ENCODE measurements at places on chromosomes 1 and 21.

- DNase-seq, result no peak
Observed at GRCh38 chr1:47932743-47933142, 64.4 kb downstream of the TRABD2B start.

GRCh38 chr1:4177425-4178150 is 277.5 kb upstream of the C1orf174 start:
- no peak for DNase-seq

DNA sequence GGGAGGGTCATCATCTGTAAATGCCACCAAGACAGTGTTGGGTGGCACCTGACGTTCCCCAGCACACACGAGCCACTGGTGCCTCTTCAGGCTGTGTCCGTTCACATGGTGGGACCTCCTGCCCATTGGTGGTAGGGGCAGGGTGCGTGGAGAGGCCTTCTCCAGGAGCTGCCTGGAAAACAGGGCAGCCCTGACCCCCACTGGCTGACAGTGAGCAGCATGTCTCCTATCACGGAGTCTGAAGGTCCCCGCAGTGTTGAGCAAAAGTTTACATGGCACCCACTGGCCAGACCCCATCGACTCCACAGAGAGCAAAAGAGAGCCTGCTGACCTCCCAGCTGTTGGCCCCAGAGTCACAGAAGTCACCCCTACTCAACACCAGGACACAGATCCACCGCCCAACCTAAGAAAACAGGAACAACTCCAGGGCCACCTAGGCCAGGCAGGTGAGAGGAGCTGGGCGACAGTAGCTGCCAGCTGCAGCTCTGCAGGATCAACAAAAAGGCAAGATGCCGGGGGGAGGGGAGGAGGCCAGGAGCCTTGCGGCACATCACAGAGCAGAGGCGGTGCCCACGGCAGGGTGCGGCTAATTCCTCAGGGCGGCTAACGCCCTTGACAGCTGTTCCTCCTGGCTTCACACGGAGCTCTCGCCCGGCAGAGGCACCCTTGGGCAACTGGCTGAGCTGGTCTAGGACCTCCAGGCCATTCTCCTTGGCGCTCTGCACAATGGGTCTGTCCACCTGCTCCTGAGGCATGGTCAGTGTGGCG is 14.4 kb upstream of the IFI6 start:
- DNase-seq, result no peak

GRCh38 chr1:71834601-71835441 is 447.5 kb downstream of the NEGR1 start:
- no peak for DNase-seq

DNA sequence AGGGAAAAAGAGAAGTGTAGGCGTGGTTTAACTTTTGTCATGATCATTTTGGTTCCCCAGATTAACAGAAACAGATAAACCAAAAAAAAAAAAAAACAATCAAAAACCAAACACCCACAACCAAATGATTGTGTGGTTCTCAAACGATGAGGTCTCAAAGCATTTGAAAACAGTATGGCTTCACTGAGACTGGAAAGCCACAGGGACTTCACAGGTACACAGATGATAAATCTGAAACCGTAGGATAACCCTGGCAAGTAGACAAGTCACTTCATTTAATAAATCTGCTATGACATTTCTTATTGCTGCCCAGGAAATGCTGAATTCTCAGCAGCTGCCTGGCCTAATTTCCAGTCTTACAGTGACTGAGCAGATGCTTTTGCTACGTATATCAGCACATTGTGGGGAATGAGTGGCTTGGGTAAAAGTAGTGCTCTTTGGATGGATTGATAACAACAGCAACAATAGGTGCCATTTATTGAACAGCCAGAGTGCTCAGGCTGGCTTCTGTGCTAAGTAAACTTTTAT is 6.1 kb downstream of the ST6GALNAC3 start:
- no peak for DNase-seq

- no peak for DNase-seq
Observed at GRCh38 chr21:28298251-28298672, 694.4 kb downstream of the LTN1 start.

- DNase-seq, result no peak
Observed at GRCh38 chr1:51346086-51346942, 16.0 kb upstream of the TTC39A start.

DNA sequence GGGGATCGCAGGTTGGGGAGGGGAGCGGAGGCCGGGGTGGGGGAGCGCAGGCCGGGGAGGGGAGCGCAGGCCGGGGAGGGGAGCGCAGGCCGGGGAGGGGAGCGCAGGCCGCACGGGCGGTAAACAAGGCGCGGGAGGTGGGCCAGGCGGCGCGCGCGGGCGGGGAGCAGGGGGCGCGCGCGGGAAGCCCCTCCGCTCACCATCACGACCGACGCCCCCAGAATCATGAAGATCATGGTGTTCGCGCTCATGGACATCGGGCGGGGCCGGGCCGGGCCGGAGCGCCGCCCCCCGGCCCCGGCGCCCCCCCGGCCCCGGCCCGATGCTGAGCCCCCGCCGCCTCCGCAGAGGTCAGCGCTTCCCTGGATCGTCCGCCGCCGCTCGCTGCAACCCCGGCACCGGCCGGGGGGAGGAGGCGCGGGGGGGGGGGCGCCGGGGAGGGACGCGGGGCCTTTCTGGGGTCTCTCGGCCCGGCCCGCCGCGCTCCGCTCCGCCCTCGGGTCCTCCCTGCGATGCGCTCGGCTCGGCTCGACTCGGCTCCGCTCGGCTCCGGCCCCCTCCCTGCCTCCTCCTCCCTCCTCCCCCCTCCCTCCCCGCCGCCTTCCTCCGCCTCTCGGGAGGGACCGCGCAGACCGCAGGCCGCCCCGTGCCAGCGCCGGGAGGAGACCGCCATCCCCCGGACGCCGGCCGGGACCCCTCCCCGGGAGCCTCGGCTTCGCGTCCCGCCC is at the start of gene TMEM240:
TSS of gene TMEM240 (minus strand) at position 535 of the 728 bp plus-strand sequence. CDS start at position 257, 278 bp downstream.
- DNase-seq, result no peak

DNA sequence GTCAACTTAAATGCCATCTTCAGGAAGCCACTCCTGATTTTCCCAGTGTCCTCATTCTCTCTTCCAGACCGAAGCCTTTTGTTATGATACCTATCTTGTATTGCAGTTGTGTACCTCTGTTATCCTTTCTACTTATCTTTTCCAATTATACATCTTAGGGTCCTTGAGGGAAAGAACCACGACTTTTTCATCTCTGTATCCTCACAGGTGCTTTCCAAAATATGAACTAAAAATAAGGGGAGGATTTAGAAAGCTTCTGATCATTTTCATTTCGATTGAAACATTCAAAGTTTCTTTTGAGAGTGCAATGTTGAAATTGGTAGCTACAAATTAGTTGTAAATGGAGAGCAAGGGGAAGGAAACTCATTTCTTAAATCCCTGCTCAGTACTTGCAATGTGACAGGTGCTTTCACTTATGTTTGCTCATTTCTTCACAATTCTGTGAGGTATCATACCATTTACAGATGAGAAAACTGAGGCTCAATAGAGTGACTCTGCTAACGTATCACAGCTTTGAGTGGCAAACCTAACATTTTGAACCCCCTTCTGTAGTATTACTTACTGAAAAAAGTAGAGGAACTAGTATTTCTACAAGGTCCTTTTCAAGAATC is 24.2 kb downstream of the SLC19A2 start:
- DNase-seq, result no peak

- no peak for DNase-seq
Observed at GRCh38 chr1:155173478-155174323, at the start of gene TRIM46. Gene TRIM46 (plus strand): TSS chr1:155173849. CDS start chr1:155173967, 118 bp downstream.

- DNase-seq, result no peak
Observed at GRCh38 chr1:48898894-48899293, 122.2 kb upstream of the BEND5 start.

DNA sequence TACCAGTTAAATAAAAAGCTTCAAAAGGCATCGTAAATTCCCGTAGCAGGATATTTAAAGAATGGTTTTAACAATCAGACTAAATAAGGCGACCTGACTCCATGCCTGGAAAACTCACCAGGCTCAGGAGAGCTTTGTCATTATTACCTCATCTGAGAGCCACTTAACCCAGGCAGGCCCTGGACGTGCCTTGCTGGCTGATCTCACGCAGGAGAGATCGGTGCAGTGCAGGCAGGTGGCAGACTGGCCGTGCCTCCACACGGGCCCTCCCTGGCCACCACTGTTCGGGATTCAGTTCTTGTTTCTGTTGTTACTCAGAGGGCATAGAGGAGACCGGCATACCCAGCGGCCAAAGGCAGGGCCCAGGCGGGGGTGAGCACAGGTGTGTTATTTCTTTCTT is 6.4 kb downstream of the MT1HL1 start:
- no peak for DNase-seq

DNA sequence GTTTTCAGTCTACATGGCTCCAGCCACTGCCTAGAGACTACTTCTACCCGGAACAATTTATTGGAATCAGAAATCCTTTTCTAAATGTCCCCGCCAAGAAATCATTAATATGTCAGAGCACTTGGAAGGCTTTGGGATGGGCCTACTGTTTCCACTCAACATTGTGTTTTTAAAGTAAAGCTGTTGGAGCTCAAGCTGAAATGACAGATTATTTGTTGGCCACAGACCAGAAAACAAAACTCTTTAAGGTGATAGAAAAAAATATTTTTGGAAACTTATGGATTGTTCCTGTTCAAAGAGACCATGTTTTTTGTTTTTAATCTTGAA is 496 bp downstream of the VPS45 start:
- no peak for DNase-seq

DNA sequence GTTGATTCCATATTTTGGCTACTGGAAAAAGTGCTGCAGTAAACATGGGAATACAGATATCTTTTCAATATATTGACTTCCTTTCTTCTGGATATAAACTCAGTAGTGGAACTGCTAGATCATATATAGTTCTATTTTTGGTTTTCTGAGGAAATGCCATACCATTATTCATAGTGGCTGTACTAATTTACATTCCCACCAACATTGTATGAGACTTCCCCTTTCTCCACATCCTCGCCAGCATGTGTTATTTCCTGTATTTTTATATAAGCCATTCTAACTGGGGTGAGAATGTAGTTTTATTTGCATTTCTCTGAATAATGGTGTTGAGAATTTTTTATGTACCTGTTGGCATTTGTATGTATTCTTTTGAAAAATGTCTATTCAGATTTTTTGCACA is 385.2 kb downstream of the NUF2 start:
- no peak for DNase-seq

- no peak for DNase-seq
Observed at GRCh38 chr1:187415065-187415464, 586.3 kb downstream of the PLA2G4A start.

- no peak for DNase-seq
Observed at GRCh38 chr1:93776728-93777127, 95.1 kb upstream of the BCAR3 start.

DNA sequence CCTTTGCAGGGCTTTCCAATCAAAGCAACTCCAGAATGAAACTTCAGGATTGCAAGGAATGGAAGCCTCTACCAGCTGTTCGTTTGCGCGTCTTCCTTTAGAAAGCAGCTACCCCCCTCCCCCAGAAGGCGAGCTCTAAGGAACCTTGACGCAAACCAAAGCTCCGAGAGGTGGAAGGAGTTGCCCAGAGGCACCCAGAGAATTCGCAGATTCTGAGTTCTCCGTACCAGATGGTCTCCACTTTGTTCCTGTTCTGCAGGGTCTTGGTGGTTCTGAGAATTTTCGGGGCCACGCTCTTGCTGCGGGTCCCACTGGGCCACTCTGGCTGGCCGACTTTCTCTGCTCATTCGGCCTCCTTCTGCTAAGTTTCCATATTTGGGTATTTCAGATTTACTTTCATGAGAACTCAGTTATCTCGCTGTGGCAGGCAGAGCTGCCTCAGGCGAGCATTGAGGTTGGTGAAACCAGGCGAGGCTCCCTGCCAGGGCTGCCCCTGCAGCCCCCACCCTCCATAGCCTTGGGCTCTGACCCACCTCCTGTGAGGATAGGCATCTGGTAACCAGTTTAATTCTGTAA is 801 bp downstream of the TRAF5 start:
- no peak for DNase-seq

DNA sequence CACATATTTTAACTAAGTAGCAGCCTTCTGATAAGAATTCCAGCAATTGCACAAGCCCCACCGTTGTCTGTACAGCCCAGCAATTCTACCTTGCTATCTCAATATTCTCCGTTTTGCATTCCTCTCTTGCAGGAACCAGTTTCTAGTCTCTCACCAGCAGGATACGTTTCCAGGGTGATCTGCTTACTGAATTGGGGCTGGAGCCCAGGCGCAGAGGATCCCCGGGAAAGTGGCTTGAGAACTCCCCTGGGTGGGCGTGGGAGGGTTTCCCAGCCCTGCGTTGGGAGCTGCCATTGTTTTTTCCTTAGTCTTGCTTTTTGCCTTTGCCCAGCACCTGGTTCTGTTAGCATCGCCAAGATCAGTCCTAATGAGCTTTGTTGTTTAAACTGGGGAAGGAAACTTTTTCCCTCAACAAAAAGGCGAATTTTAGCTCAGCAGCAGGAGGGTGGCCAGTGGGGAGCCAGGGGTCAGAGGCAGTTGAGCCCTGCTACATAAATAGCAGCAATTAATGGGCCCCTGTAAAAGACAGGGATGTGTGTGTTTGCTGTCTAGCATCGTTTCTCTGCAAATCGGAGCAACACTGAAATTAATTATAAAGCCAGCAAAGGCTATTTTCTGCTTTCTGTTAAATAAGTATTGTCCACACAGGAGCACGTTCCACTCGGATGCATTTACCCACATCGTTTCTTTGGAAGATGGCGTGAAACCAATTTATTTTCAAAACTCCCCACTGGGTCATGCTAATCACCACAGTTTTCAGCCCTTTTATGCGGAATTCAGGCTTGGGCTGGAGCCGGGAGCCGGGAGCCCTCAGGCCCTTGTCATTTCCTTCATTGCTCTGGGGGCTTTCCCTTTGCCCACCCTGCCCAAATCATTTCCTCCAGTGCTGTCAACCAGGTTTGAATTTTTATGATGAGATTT is 36.6 kb downstream of the HUNK start:
- DNase-seq, result no peak

- no peak for DNase-seq
Observed at GRCh38 chr1:78360584-78360983, 130.2 kb upstream of the PTGFR start.

DNA sequence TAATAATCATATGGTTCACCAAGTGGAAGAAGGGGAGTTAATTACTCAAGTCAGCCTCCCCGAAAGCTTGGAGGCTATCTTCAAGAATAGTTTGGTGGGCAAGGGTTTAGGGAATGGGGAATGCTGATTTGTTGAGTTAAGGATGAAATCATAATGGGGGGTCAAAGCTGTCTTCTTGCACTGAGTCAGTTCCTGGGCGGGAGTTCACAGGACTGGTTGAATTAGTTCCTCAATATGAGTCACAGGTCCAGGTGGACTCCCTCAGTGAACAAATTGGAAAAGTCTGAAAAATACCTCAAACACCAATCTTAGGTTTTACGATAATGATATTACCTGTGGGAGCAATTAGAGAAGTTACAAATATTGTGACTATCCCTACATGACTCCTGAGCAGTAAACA is 115.2 kb upstream of the COA6 start:
- DNase-seq, result no peak

- no peak for DNase-seq
Observed at GRCh38 chr1:182015360-182015759, 46.2 kb downstream of the ZNF648 start.

- DNase-seq, result no peak
Observed at GRCh38 chr21:34935898-34936297, 113.2 kb downstream of the RUNX1 start.

GRCh38 chr1:19602486-19602885 is 41.6 kb upstream of the NBL1 start:
- no peak for DNase-seq

- no peak for DNase-seq
Observed at GRCh38 chr1:201608635-201609395, 69.9 kb downstream of the NAV1 start.
